CD8-positive, alpha-beta memory T cell (primary cell): ENCODE measurements at places on chromosomes 3 and 15. TPM values are rescaled to one million over a fixed set of nuclear protein-coding genes. Genes with fewer than 3 reads are reported as not detected.

DNA sequence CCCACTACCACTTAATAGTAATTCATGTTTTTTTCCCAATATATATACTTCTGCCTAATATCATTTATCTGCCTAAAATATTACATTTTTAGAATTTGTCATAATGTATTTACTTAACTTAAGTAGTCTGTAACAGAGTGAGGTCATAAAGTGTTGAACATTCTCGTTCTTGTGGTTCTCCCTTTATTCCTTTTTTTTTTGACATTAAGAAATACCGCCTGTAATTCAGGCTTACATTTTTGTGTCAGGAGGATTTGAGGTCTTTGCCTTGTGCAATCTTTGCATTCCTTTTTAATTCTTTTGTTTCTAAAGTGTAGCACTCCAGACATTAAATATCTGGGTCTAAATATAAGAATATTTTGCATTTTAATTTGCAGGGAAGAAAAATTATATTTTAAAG lies 315.4 kb downstream of the PTPRG start:
- H3K4me3 ChIP-seq = no peak overlapping the region
- no peaks in the 10 kb centered on the region for H3K27me3 ChIP-seq
- no peaks in the 10 kb centered on the region for H3K4me1 ChIP-seq
- H3K27ac ChIP-seq = no peak overlapping the region

- no peaks in the 10 kb centered on the region for H3K36me3 ChIP-seq
- H3K27me3 ChIP-seq = peaks cover 3% of the 10 kb centered on the region
- no peaks in the 10 kb centered on the region for H3K4me1 ChIP-seq
- no peak overlapping the region for H3K27ac ChIP-seq
- no peak for DNase-seq
Measured at GRCh38 chr15:69525543-69525942, 72.9 kb downstream of the RPLP1 start.

DNA sequence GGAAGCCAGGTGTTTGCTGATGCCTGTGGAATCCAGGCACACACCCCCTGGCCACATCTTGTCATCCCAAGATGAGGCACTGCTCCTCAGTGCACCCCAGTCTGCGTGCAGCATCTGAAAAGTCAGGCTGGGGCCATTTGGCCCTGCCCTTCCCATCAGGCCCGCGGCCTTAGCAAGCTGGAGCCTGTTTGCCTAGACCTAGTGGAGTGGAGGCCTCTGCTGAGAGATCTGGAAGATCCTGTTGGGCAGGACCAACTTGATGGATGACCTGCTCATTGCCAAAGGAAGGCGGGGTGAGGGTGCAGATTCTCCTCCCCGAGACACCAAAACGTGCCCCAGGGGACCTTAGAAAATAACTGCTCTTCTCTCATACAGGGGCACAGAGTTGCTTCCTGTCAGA lies 220.2 kb downstream of the SHQ1 start:
- H3K36me3 ChIP-seq = no peaks in the 10 kb centered on the region
- H3K4me3 ChIP-seq = no peak overlapping the region
- DNase-seq = no peak
- no peaks in the 10 kb centered on the region for H3K27me3 ChIP-seq
- peaks cover 7% of the 10 kb centered on the region for H3K4me1 ChIP-seq

The WNT5A gene
- total RNA-seq = not detected

DNA sequence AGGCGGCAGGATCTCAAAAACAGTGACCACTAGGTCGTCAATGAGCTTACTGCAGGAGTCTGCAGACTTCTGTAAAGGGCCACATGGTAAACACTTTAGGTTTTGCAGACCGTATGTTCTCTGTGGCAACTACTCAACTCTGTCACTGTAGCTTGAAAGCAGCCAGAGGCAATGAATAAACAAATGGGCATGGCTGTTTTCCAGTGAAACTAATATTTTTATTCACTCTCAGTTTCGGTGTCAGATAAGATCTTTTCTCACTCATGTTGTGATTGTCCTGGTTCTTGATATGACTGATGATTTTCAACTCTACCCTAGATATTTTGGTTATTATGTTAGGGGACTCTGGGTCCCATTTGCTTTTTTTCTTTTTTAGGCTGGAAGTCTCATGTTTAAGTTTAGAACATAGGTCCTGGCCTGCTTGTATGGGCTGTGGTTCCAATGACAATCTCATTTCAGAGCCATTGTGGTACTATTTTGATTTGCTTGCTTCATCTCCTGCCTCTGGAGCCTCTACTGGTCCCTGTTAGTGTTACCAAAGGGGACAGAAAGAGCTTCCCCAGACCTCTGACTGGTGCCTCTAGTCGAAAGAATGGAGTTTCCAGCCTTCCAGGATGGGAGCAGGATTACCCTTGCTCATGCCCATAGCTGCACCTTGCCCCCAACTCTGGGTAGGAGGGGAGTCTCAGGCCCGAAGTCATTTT lies 222.0 kb downstream of the STT3B start:
- no peak overlapping the region for H3K4me3 ChIP-seq
- no peak overlapping the region for H3K27ac ChIP-seq
- DNase-seq = no peak
- no peaks in the 10 kb centered on the region for H3K27me3 ChIP-seq

- no peak overlapping the region for H3K4me3 ChIP-seq
- H3K4me1 ChIP-seq = no peaks in the 10 kb centered on the region
- no peak overlapping the region for H3K27ac ChIP-seq
- H3K27me3 ChIP-seq = no peaks in the 10 kb centered on the region
Measured at GRCh38 chr3:97430601-97431000, 334.0 kb upstream of the ARL6 start.

DNA sequence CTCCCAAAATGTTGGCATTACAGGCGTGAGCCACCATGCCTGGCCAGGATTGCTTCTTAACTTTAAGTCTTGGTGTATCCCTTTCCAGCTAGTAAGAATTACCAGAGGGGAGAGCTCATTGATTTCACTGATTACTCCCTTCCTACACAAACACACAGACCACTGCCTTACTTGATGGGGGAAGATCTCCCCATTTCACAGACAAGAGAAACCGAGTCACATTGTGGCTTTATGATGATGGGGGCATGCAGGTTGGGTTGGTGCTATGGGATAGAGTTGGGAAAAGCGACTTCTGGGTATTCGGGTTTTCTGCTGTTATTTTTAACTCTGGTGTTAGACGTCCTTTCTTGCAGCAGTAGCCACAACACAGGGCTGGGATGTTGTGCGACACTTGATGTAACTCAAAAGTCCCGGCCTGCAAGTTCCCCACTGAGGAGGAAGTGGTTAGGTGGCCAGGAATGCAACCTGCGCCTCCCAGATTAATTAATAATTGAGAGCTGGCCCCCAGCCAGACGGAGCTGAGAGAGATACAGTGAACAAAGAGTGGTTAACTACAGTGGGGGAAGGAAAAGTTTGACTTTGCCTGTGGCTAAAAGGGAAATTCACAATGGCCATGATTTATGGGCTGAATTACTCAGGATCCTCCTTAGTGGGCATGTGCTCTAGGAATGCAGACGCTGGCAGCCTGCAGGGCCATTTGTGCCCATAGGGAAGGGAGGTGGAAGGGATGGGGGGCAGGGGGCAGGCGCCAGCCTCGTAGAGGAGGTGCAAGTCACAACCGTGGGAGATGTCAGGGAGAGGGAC lies 63.6 kb downstream of the SMAD6 start:
- H3K4me1 ChIP-seq = no peaks in the 10 kb centered on the region
- H3K27me3 ChIP-seq = no peaks in the 10 kb centered on the region
- no peaks in the 10 kb centered on the region for H3K36me3 ChIP-seq

- H3K27ac ChIP-seq = no peak overlapping the region
- H3K27me3 ChIP-seq = no peaks in the 10 kb centered on the region
- no peaks in the 10 kb centered on the region for H3K4me1 ChIP-seq
- peak; percentile 64 for DNase-seq
- H3K4me3 ChIP-seq = no peak overlapping the region
Measured at GRCh38 chr15:75727851-75728715, 15.4 kb upstream of the CSPG4 start.

GRCh38 chr3:178295292-178295912 lies 240.8 kb upstream of the KCNMB2 start:
- H3K4me1 ChIP-seq = no peaks in the 10 kb centered on the region
- DNase-seq = no peak
- H3K36me3 ChIP-seq = no peaks in the 10 kb centered on the region
- no peaks in the 10 kb centered on the region for H3K27me3 ChIP-seq

DNA sequence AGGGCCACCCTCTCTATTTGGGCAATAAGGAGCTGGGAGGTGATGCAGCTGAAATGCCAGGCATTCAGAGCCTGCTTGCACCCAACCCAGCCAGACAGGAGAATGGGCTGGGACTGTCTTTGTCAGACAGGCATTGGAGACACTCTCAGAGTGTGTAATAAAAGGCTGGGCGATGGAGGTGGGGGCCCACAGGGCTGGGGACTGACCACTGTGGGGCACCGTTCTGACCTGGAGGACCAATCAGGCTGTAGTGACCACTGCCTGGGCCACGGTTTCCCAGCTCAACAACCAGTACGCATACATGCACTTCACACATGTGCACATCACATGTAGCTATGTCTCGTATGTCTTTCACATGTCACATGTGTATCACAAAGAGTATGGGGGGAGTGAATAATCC lies 5.7 kb upstream of the IGDCC3 start:
- peaks cover 14% of the 10 kb centered on the region for H3K27me3 ChIP-seq
- no peaks in the 10 kb centered on the region for H3K36me3 ChIP-seq
- no peak overlapping the region for H3K27ac ChIP-seq
- H3K4me1 ChIP-seq = peaks cover 10% of the 10 kb centered on the region

- no peaks in the 10 kb centered on the region for H3K27me3 ChIP-seq
- H3K4me3 ChIP-seq = no peak overlapping the region
- H3K27ac ChIP-seq = no peak overlapping the region
- no peaks in the 10 kb centered on the region for H3K36me3 ChIP-seq
- no peak for DNase-seq
Measured at GRCh38 chr3:68090571-68090970, 436.2 kb upstream of the SUCLG2 start.

The CRABP1 gene
- not detected for total RNA-seq
